CD4-positive, alpha-beta T cell treated with Interleukin-1 beta for 1 hour (primary cell): ENCODE measurements at places on chromosomes 3 and 15.
A peak's percentile ranks its signal among the peaks of the same experiment; 100 is the strongest.

DNA sequence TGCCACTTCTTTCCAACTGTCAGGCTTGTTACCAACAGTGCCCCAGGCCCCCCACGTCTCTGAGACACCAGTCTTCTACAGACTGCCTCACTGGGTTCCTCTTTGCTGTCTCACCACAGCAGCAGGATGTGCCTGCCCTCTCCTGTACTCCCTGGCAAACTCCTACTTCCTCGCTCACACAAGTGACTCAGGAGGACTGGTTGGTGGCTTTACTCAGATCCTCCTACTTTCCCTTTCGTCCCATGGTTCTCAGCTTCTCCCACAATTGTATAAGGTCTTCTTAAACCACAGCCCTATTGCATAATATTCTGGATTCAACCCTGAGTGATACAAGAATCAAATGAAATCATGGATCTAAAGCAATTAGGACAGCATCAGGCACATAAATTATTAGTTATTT lies 246.6 kb upstream of the PROK2 start:
- peak; percentile 57 for DNase-seq

DNA sequence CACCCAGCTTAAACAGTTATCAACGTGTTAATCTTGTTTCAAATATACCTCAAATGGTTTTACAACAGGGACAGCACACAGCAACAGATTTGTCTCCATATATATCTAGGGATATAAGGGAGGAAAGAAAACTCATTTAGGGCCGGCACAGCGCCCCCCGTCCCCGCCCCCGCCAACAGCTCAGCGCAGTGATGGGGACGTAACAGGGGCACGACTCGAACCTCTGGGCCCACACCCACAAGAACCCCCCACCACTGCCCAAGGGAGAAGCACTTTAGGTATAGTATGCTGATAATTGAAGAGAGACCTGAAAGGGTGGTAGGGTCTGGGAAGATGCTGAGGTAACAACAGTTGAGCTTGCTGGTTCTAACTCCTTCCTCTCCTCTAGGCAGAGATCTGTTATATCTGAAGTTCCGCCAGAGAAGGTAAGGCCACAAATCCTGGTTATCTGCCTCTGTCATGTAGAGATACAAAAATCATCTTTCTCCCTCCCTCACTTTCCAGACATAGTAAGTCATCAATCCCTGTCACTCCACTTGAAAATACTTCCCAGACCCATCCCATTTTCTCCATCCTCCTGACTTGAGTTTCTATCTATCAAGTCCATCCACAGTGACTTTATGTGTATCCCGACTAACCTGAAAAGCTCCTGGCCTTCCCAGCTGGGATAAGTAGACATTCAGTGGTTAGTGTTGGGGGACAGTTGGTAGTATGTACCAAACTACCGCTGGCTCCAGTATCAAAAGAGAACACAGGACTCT lies 126.9 kb downstream of the PDZRN3 start:
- DNase-seq: no peak

DNA sequence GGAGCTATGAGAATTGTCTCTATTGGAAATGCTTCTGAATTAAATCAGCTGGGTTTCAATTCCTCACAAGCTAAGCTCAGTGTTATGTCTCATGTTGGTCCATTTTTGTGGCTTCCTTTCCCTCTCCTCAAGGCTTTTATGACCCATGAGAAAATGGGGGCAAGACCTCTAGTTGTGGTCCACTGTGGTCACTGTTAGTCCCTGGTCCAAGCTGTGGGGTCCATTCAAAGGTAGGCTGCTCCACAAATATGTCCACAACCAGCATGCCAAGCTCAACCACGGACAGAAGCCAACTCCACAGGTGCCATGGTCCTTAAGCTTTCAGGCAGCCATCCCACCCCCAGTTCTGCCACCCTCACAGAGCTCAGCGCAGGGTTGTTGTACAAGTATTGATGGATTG lies 14.9 kb upstream of the TPM1 start:
- no peak for DNase-seq

GRCh38 chr3:138939561-138940241 lies 7.2 kb downstream of the FOXL2 start:
- DNase-seq: no peak

GRCh38 chr3:78041486-78041885 lies 1001.6 kb downstream of the ROBO2 start:
- no peak for DNase-seq

GRCh38 chr3:51974963-51975851 lies at the start of gene ABHD14A:
Gene ABHD14A, plus strand, starts transcription at chr3:51975064. Its CDS starts 72 bp downstream, at chr3:51975136.
- DNase-seq: peak; percentile 85

GRCh38 chr3:177195242-177195991 lies 1.9 kb downstream of the TBL1XR1 start:
- DNase-seq: no peak

- no peak for DNase-seq
Observed at GRCh38 chr3:197328198-197328597, 29.8 kb upstream of the DLG1 start.

- no peak for DNase-seq
Observed at GRCh38 chr3:159319156-159319555, 517.3 kb downstream of the MFSD1 start.

GRCh38 chr3:35638251-35638979 lies 910 bp upstream of the ARPP21 start:
- DNase-seq: no peak

- DNase-seq: no peak
Observed at GRCh38 chr3:139944256-139944910, 9.4 kb downstream of the CLSTN2 start.

- DNase-seq: no peak
Observed at GRCh38 chr15:65246026-65246714, 34.9 kb upstream of the CILP start.

GRCh38 chr3:12155828-12156227 lies 2.9 kb downstream of the TIMP4 start:
- no peak for DNase-seq

- no peak for DNase-seq
Observed at GRCh38 chr3:180188512-180189309, 152.0 kb upstream of the PEX5L start.

DNA sequence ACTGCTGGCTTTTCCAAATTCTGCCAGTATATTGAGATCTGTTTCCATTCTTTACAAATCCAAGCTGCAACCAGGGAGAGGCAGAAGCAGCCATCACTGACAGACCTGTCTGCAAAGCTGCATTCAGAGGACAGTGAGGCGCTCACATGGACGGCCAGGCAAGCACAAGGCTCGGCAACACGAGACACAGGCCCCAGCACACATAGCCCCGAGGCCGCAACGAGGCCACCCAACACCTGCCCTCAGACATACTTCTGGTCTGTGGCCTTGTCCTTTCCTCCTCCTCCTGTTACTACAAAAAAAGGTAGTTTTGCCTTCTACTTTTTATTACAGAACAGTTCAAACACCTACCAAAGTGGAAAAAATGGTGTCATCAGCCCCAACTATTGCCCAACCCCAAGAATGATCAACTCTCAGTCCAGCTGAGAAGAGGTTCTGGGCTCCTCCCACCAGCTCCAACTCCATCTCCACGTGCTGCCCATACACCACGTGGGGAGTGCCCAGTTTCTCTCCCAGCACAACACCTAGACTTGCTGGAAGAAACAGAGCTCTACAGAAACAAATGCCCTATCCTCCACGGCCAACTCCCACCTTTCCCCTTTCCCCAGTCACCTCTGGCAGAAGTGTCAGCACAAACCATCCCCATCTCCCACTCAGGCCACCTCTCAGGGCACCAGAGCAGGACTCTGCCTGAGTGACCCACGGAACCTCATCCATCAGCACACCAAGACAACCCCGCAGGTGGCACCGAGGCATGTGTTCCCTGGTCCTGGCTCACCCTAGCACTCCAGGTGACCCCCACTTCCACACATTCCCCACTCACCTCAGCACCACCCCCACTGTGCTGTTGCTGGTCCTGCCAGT lies 7.4 kb downstream of the ZXDC start:
- no peak for DNase-seq

DNA sequence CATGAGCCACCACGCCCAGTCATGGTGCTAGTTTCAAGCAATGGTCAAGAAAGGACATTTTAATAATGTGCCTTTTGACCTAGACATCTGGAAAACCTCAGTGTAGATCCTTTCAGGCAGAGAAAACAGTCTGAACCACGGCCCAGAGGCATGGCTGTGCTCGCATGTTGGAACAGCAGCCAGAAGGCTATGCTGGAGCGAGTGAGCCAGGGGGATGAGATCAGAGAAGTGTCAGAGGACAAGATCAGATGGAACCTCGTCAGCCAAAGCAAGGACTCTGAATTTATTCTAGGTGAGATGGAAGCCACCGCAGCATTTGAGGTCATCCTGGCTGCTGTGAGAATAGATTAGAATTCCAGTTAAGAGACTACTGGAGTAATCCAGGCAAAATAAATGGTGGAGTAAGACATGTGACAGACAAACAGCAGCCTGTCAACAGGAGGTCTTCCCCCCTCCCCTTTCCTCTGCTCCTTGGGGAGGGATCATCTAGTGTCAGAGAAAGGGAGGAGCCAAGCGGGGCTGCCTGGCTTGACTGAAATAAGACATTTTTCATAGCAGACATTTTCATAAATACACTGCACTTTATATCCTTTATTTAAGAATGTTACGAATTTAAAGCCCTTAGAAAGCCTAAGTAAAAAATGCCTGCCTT lies 40.4 kb upstream of the ACKR4 start:
- no peak for DNase-seq

DNA sequence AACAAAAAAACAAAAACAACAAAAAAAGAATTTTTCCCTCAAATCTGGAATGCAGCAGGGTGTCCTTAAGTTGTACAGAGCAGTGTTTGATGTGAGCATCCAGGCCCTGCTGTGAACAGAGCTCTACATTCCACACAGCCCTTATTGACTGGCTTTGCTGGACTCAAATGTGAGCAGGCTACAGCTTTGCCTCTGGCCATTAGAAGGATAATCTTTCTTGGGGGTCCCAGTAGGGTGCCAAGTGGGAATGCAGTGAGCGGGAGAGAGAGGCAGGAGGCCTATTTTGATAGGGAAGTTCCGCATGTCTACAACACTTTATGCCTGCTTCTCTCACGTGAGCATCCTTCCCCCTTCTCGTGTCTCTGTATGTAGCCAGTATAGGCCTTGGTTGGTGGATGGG lies 34.4 kb upstream of the TPRG1 start:
- DNase-seq: no peak

- DNase-seq: no peak
Observed at GRCh38 chr3:179082416-179082815, 10.8 kb upstream of the ZMAT3 start.

DNA sequence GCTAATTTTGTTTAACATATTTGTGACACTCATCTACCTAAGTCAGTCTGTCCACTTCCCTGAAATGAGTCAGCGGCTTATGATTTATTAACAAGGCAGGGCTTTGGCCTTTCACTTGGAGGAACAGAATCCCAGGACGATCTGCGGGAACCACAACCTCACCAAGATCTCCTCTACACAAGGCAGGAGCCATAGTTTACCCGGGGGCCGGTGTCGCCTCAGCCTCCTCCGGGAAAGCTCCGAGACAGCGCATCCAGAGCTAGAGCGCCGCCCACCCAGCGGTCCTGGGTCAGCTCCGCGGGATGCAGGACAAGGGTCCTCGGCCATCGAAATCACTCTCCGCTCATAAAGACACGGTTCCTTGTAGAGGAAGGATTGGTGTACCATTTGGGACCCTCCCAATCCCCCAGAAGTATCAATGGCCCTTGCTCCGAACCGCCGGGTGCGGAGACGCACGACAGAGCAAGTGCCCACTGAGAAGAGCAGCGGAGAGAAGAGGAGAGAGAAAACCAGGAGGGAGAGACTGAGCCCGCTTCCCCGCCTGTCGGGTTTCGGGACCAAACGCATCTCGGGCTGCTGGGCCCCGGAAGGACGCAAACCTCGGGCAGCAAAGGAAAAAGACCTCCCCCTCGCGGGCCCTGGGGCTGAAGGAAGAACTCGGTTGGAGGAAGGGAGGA lies 13.1 kb upstream of the ALCAM start:
- peak; percentile 11 for DNase-seq

GRCh38 chr3:51375136-51375535 lies 10.0 kb upstream of the MANF start:
- no peak for DNase-seq

DNA sequence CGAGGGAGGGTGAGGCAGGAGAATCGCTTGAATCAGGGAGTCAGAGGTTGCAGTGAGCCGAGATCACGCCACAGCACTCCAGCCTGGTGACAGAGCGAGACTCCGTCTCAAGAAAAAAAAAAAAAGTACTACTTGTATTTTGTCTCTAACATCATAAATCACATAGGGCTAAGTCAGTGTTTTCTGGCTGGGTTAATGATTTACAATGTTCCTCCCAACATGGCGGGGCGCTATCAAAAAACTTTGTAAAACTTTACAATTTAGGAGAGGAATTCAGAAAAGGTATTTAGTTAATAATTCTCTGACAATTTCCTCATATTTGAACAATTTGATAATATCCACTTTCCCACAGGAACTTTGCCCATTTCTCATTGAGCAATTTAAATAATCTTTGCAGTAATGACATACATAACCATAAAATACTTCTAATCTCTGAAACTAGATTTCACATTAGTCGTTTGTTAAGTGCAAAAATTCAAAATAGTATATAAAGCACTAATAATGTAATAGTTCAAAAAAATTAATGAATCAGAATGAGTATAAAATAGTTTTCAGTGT lies 26.6 kb upstream of the B3GNT5 start:
- DNase-seq: no peak

DNA sequence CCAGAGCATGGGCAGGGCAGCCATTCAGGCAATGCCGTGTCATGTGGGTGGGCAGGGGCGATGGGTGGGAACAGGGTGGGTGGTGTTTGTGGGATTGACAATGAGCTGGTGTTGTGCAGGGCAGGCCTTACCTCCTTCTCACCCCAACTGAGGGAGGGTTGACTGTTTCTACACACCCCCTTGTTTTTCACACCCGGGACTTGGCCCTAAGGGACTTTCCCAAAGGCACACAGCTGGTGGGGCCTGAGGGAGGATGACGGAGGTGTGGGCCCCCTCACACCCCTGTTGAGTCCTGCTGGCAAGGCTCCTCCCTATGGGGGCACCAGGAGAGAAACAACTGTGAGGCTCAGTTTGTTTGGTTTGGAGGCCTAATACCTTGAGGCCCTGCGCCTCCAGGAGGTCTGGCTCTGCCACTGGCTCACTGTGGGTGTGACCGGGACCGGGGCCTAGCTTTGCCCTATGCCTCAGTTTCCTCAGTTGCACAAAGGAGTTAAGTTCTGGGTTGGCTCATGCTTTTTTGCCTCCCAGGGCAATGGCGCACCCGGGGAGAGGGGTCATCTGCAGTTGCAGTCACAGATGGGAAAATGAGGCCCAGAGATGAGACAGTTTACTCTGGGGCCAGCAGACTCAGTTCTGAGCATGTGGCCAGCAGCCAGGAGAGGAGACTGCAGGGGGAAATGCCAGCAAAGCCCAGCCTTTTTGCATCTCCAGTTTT lies 5.1 kb upstream of the DNAH1 start:
- DNase-seq: peak; percentile 72

GRCh38 chr3:140859592-140860336 lies 81.9 kb upstream of the SLC25A36 start:
- no peak for DNase-seq

DNA sequence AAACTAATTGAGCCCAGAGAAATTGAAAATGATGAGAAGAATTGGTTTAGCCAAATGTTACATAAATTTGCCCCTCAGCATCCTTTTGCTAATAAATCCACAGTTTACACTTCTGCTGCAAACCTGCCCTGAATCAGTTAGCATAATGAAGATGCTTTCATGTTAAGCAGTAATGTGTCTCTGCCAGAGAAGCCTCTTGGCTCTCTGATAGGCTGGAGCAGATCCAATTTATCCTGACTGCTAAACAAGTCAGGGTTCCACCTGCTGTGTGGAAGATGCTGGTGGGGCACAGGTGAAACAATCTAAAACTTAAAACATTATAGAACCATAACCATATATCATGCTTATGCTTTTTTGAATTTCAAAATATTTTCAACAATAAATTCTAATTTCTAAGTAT lies 946.8 kb downstream of the OTOL1 start:
- no peak for DNase-seq

GRCh38 chr15:69067296-69067695 lies 52.8 kb downstream of the NOX5 start:
- DNase-seq: no peak
